AG08396 (cell line): ENCODE measurements at places on chromosomes 2 and 18.

GRCh38 chr2:69992310-69993047 is 31.0 kb upstream of the ASPRV1 start:
- DNase-seq = no peak

- peak; percentile 60 for DNase-seq
These were observed 1.1 kb downstream of the ID2 start for GRCh38 chr2:8682719-8683667.

DNA sequence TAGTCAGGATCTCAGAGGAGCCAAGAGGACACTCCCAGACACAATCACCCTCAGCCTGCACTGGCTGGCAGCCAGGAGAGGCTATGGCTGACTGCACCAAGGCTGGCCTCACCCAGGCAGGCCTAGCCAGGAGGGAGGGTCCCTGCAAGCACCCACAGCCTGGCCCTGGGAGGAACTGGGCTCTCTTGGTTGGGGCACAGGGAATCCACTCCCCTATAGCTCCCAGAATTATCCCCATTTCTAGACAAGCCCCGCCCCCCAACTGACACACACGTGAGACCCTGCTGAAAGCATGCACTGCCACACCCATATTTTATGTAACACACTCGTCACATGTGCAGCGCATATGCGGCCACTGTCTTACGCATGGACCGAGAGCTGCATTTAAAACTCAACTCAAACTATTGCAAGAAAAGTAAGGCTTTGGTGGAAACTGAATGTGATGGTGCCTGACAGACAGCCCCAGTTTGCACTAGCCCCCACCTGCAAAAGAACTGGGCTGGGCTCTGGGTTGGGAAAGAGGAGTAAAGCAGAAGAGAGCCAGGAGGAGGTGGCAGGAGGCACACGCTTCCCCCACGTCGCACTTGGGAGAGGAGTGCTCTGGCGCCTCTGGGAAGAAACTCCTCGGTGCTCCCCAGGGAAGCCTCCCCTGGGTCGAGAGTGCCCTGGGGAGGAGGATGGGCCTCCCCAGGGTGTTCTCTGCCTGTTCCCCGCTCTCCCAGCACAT is 28.9 kb upstream of the ARHGEF4 start:
- no peak for DNase-seq

DNA sequence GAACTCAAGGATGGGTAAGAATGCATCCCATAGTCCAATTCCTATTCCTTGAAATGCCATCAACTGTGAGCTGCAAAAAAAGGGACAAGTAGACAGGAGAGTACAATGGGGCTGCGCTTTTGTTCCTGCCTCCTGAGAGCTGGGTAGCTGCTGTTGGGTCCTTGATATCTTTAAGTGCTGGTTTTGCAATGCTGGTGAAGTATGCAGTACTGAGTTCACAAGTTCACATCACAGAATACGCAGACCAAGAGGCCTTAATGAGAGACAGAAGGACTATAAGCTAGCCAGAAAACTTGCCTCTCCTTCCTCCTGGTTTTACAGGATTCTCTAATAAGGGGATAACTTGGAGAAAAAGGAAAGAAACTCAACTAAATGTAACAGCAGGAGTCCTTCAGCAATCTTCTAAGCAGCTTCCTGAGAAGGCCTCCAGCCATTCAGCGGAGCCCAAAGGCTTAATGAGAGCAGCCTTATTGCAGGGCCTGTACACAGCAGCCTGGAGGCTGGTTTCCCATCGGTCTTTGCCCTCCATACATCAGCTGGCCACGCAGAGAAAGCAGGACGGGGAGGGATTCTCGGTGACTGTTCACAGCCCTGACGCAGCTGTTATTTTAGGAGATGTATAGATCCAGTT is 293.1 kb downstream of the CDCA7 start:
- no peak for DNase-seq

GRCh38 chr2:46981662-46982350 is 66.2 kb upstream of the MCFD2 start:
- no peak for DNase-seq

DNA sequence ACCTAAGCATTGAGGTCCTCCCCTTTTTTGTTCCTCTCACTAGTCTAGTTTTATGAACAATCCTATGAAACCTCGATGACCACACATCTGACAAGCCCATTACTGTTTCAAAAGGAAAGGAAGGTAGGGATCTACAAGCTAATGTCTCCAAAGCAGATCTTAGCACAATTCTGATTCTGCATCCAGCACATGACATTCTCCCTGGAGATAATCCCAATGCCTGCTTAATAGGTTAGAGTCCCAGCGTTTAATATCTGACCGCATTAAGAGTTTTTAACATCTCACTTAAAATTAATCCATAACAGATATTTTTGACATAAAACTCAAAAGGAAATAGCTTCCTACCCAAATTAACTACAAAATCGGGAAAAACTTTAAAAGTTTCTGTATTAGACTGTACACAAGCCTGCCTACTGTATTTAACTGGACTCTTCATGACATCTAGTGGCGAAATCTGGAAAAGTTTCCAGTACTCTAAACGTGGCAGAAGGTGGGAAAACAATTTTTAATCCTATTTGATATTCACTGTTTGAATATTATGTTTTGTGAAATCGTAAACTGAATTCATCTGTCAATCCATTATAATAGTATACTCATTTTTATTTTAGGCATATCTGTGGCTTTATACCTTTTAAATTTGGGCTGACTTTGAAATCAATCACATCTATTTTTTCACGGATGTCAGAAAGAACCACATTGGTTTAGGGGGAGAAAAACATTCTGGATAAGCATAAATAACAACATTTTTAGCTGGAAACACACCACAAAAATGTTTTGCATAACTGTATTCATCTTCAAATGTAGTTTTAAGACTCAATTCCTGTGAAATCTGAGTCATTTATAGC is 62.4 kb downstream of the TXNL1 start:
- peak; percentile 64 for DNase-seq
